ENCODE measurements at places on chromosomes 7 and 10.

GRCh38 chr10:120833222-120833928 is 17.8 kb upstream of the WDR11 start:
- no peak for DNase-seq

DNA sequence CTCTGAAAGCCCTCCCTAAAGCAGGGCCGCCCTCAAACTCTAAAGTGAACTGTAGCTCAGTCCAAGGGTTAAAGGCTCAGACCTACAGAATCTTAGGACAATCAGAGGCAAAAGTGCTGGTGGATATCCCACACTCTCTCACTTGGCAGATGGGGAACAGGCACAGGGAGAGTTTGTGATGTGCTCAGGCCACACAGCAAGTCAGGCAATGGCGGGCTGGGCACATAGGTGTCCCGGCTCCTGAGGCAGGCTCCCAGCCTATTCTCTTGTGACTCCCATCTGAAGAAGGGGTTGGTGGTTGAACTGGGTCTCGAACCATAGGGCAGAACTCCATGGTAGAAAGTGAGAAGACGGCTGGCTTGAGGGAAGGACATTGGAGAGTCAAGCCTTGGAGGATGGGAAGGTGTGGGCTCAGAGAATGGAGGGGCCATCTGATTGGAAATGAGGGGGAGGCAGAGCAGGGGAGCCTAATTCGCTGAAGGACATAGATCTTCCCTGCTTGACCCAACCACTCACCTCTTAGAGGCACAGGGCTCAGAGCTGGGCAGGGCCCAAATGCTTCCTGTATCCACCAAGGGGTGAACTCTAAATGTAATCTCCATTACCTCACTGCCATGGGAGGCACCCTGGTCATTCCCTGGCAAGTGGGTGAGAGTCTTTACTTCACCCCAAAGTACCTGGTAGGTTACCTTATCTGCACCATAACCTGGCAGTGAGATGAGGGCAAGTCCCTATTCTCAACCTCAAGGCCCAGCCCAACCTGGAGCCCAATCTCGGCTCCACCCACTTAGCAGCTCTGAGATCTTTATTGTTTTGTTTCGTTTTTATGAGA is 4.9 kb upstream of the ZMIZ1 start:
- no peak for DNase-seq

DNA sequence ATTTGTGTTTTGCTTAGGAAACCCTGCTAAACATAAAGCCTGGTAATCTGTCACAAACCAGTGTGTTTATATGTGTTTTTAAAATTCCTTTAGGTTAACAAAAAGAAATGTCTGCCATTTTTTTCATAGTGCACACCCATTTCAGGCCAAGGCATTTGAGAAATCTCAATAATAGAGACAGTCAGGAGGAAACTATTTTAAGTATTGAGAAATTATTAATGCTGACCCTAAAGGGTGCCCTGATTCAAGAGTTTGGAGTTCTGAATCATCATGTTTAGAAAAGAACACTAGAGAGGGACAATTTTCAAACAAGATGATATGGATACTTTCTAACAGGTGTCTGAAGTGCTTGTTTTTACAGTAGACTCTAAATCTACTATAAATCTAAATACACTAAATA is 28.7 kb downstream of the MALRD1 start:
- DNase-seq = no peak

DNA sequence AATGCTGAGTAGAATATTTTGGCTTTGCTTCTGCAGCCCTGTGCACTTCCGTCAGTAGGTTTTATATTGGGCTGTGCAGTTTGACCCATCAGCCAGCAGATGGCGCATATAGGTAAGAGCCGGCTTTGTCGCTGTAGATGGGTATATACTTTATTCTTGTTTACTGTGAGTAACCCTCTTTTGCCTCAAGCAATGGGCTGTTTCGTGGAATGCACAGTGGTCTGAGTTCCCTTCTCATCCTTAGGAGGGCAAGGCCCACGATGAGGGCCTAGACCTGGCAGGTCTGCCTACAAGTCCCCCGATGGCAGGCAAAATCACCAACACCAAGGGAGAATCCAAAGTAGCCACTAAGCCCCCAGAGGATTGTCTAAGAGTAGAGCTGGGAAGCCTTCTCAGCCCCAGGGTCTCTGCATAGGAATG is 1002.9 kb upstream of the KCND2 start:
- no peak for DNase-seq

DNA sequence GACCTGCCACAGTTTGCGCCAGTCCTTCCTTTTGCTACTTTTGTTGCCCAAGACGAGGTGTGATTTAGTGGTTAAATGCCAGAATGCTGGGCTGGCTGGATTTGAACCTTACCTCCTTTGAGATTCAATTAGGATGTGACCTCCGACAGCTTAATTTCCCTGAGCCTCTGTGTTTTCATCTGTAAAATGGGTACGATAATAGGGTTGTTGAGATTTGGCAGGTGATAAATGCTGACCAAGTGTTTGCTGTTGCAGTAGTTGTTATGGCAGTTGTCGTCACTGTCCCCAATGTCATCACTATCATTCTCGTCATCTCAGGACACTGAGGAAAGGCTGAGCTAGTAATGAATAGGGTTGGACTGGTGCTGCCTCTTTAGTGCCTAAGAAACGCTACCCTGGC is 61.1 kb downstream of the GRK5 start:
- no peak for DNase-seq

- DNase-seq = no peak
These were observed 290.1 kb upstream of the ZNF32 start for GRCh38 chr10:43938810-43939209.

DNA sequence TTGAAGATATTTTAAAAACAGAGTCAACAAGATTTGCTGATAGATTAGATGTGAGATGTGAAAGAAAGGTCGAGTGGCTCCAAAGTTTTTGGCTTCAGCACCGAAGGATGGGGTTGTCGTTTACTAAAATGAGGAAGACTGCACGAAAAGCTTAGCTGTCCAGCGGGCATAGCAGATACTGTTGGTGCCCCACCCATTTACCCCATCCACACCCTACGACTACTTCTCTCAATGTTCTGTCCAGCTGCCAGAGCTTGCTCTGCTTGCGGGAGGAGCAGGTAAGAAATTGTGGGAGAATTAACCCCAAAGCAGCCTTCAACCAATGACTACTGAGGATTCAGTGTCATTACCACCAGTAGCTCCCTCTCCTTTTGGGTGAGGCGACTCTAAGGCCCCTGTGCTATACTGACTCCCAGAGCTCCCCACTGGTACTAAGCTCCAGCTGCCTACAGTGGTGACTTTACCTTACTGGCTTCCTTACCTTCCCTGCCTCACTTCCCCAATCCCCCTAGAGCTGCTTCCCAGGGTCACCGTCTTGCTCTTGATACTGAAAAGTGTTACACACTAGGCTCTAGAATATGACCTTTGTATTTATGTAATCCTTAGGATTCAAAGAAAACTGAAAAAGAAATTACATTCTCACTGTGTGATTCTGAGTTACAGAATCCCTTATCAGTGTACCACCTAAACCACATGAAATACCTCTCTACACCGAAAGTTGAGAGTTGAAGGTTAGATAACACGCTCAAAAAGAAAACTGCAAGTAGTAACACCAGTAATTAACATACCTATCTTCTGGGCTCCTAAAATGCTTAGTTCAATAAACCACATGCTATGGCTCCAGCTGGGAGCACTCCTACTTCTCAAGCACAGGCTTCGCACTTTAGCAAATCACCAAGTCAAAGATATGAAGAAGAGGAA is 22.3 kb downstream of the CACUL1 start:
- no peak for DNase-seq

- no peak for DNase-seq
These were observed 3.2 kb downstream of the TSPAN33 start for GRCh38 chr7:129147731-129148130.

DNA sequence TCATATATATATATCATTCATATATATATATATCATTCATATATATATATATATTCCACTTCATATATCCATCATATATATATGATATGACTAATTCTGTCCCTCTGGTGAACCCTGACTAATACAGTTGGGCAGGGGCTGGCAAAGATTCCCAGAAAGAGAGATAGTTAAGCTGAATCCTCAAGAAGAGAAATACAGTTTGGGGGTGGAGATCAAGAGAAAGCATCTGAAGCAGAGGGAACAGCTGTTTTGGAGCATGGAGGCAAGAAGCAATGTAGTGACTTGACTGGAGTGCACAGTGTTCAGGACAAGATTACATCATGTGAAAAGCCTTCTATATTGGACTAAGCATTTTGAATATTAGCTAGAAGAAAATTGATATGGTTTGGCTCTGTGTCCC is 540.7 kb downstream of the MAGI2 start:
- DNase-seq = no peak

GRCh38 chr7:22651534-22652243 is 75.3 kb upstream of the IL6 start:
- no peak for DNase-seq

DNA sequence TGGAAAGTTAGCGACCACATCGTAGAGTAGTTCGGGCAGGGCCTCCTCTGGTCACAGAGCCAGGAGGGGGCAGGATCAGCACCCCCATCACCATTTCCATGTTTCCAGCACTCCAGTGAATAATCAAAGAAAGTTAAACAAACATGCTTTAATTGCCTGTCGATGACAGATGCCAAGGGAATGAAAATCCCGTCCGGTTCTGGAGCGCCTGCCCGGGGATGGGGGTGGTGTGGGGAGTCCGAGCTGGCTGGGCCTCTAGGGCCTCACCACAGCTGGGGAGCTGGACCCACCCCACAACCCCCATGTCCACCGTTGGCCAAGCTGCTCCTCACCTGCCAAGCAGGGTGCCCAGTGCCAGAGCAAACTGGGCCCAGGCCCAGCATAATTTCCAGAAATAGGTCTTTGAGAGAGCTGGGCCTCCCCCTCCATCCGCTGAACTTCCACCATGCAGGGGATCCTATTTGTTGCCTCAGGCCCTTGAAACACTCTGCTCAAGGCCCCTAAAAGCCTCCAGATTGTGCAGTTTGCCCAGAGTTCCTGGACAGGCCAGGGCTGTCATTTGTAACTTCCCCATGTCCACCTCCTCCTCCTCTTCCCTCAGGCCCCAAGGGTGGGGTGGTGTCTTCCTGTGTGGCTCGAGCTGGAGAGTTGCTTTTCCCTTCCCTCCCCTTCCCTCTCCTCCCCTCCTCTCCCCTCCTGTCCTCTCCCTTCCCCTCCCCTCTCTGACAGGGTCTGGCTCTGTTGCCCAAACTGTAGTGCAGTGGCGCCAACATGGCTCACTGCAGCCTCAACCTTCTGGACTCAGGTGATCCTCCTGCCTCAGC is 101.0 kb downstream of the MYL10 start:
- DNase-seq = no peak

DNA sequence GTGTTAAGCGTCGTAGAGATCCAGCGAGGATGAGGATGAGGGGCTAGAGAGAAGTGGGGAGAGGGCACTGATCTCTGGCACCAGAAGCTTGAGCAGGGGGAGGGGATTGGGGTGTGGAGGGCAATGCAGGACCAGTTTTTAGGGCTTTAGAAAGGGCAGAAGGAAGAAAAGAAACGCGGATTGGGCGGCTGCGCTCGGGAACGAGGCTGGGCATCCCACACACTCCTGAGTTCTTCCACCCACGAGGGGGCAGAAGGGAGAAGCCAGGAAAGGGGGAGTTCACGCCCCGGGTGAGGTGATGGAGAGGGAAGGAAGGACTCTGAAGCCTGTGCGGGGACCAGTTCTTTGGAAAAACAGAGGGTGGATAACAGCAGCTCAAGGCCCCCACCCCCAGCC is 6.1 kb upstream of the VGF start:
- DNase-seq = no peak

DNA sequence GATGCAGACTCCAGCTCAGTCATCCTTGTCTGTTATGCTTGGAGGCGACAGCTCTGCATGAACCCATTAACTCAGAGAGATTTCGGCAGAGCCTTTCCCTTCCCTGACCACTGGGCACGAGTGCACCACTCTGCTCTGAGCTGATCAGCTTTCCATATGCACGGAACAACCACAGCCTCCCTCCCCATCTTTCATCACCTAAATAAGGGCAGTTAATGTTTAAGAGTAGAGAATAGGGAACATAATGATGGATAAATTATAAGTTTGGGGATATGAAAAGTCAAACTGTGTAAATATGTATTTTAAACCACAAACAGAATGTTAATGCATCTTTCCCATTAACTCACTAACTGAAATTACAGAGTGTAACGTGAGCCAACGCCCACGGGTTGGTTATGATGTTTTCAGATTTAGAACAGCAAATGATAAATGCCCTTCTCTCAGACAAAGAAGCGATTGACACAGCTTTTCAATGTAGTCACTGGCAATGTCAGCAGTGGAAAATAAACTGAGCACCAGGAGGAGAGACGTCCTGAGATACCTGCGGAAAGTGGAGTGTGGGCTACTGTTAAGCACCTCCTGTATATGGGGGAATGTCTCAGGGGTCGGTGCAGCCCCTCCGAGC is 658.2 kb downstream of the LRMDA start:
- DNase-seq = no peak

GRCh38 chr10:18066947-18067346 is 73.3 kb upstream of the CACNB2 start:
- no peak for DNase-seq

GRCh38 chr7:83581667-83582435 is 67.1 kb downstream of the SEMA3E start:
- no peak for DNase-seq

GRCh38 chr10:78210548-78210947 is 176.9 kb downstream of the RPS24 start:
- no peak for DNase-seq

GRCh38 chr10:93991596-93992284 is 2.0 kb upstream of the PLCE1 start:
- no peak for DNase-seq

- DNase-seq = no peak
These were observed 591.1 kb downstream of the PTPRN2 start for GRCh38 chr7:157996359-157997079.

DNA sequence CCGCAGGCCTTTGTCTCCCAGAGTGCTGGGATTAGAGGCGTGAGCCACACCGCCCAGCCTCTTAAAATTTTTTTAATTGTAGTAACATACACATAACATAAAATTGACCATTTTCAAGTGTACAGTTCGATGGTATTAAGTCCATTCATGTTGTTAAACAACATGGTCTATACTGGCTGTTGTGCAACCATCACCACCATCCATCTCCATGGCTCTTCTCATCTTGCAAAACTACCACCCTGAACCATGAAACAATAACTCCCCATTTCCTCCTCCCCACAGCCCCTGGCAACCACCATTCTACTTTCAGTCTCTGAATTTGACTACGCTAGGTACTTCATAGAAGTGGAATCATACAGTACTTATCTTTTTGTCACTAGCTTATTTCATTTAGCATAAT is 7.9 kb upstream of the ZFYVE27 start:
- DNase-seq = no peak

GRCh38 chr10:6463366-6463765 is 116.7 kb downstream of the PRKCQ start:
- DNase-seq = no peak

- DNase-seq = no peak
These were observed 20.8 kb downstream of the EZH2 start for GRCh38 chr7:148863324-148863723.

- no peak for DNase-seq
These were observed 1655.8 kb downstream of the REEP3 start for GRCh38 chr10:65176994-65177393.

GRCh38 chr10:122457934-122458333 is 3.4 kb upstream of the HTRA1 start:
- DNase-seq = no peak

- DNase-seq = no peak
These were observed 4.5 kb upstream of the IQUB start for GRCh38 chr7:123538897-123539296.

GRCh38 chr10:119330342-119330741 is 123.0 kb downstream of the GRK5 start:
- DNase-seq = no peak

GRCh38 chr7:8217200-8218068 is 44.5 kb downstream of the ICA1 start:
- DNase-seq = no peak

- DNase-seq = no peak
These were observed 59.3 kb downstream of the DLG5 start for GRCh38 chr10:77867124-77867719.

GRCh38 chr7:9189703-9190102 is 756.3 kb downstream of the NXPH1 start:
- no peak for DNase-seq

Data from cortex of kidney (tissue), 1 donor.